ENCODE measurements at places on chromosomes 12 and 14.

DNA sequence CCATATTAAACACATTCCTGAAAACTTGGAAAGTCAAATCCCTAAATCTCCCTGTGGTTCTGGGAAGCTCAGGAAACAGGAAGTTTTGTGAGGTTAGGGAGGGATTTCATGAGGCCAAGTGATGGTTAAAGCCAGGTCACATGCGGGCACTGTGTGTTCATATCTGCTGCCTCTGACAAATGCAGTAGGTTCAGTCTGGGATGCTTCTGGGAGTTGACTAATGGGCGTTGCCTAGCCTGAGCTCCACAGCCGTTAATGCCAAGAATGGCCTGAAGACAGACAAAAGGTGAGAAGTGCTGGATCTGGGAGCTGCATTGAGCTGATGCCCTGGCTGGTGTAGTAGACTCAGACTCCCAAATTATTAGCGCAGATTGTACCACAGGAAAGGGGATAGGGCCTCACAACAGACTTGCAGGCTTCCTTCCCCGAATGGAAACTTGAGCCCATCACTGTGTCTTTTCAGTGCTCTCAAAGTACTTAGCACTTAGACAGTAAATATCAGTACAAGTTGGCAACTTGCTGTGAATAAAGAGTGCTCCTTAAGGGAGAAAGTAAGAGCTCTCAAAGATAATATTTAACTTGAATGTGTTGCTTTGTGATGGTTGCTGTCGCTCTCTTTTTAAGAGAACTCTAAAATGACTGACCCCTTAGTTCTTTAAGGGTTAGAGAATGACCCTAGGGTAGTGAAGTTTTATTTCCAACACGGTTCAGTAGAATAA, 17.3 kb downstream of the GSG1 start:
- DNase-seq: no peak

GRCh38 chr14:48748151-48748675, 838.0 kb downstream of the RPS29 start:
- DNase-seq: no peak

GRCh38 chr12:65958456-65958855, 134.2 kb downstream of the HMGA2 start:
- DNase-seq: no peak

DNA sequence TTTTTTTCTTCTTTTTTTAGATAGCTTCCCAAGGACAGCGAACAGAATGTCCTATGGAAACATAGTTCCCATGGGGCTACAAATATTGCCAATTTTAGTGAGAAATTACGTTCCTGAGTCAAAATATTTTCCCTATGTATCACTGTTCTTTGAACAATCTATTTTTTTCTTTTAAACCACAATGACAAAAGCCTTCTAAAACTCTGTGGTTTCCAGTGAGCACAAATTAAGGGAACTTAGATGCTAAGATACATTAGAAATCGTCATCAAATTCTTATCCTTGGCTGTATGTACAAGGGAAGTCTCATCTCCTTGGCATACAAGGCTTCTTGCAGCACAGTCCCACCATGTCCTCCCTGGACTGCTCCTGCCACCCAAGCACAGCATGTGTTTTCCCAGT, 17.9 kb downstream of the CPM start:
- no peak for DNase-seq

DNA sequence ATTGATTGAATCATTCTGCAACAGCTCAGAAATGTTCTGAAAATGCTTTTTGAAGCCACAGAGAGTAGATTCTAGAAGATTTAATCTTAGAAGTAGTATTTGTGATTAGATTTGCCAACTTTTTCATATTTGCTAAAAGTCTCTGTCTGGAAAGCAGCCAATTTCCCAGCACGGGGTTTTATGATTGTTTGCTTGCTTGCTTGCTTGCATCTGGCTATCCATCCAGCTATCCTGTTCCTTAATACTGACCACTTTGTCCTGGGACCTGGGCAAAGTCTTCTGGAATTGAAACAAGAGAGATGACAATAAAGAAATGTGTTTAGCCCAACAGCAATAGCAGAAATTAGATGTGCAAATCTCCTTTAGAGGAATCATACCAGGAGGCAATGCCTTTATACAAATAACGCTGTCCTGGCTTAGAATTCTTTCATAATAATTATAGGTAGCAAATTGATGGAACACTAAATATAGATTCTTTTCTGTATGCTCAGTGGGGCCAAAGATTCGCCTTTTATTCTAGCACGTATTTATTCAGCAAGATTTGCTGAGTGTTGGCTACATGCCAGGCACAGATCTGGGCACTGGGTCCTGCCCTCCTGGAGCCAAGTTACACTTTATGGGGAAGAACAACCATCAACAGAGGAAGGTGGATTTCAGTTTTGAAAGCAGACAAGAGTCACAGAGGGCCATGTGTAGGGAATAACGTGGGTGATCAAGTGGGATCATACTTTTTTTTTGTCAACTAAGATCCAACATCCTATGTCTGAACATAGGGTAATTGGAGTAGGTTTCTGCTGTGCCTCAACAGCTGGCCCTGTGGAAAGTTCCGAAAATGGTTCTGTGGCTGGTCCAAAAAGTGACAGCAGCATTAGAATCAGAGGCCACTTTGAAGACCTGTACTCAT, 25.3 kb downstream of the MYBPC1 start:
- no peak for DNase-seq

- DNase-seq: no peak
Measured at GRCh38 chr12:121927813-121928212, 9.4 kb downstream of the CFAP251 start.

DNA sequence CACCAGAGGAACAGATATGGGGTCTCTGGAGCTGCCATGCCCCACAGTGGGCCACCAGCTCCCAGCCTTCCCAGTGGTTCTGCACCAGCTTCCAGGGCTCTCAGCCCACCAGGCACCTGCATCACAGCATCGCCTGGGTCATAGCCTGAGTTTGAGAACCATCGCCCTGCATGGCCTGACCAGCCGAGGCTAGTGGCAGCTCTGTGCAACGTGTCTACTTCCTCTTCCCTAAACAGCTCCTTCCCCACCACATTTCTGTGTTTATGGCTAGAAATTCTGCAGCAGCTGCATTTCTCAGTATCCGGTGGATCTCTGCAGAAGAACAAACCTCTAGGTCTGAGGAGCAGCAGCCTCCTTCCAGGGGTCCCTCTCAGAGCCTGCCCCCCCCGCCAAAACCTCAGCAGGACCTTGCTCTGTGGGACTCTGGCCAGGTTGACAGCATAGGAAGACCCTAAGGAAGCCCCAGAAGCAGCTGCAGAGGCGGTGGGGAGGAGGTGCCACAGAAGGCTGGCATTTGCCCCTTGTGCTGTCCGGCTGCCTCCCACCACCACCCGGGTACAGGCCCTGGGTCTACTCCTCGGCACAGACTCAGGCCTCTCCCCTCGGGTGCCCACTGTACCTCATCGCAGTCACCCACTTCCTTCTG, 47.7 kb downstream of the PSMA6 start:
- no peak for DNase-seq

DNA sequence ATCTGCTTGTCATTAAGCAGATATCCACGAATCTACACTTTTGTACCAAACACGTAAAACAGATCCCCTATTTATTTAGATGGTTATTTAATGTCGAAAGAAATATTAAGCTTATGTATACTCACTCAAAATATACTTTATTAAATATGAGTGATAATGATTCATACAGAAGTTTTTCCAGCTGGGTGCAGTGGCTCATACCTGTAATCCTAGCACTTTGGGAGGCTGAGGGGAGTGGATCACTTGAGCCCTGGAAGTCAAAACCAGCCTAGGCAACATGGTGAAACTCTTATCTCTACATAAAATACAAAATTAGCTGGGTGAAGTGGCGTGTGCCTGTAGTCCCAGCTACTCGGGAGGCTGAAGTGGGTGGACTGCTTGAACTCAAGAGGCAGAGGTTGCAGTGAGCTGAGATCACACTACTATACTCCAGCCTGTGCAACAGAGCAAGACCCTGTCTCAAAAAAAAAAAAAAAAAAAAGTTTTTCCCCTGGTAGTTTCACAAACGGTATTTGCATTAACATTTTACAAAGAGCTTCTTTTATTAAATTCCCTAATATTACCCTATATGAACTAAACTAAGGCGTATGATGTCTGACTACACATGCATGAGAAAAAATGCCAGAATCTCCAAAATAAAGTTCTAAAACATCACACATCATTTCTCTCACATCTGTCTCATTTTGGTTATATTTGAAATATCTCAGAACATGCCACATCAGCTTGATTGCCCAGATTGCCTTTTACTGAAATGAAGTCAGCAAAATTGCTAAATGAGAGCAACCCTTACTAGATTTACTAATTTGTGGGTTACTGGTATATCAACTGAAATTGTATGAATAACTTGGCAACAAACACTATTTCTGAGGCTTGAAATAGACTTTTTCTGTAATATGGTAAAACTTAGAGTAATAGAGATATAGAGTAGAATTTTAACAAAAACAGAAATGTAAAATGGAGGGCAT, 74.9 kb downstream of the PAWR start:
- DNase-seq: no peak

- no peak for DNase-seq
Measured at GRCh38 chr12:6758506-6759095, 5.7 kb upstream of the MLF2 start.

DNA sequence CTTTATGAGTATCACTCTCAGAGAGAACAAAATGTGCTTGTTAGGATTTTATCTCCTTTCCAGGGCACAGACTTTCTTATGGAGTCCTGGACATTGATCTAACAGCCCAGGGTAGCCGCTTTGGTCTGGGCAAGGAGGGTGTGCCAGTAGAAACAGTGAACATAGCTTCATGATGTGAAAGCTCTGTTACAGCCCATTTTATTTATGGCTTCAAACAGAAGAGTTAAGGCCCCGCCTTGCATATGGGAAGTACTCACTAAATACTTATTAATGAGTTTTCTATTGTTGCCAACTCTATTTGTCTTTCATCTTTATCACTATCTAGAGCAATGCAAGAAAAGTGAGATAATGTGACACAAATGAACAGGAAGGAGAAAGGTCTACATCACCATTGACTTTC, 200.5 kb downstream of the NTF3 start:
- no peak for DNase-seq

DNA sequence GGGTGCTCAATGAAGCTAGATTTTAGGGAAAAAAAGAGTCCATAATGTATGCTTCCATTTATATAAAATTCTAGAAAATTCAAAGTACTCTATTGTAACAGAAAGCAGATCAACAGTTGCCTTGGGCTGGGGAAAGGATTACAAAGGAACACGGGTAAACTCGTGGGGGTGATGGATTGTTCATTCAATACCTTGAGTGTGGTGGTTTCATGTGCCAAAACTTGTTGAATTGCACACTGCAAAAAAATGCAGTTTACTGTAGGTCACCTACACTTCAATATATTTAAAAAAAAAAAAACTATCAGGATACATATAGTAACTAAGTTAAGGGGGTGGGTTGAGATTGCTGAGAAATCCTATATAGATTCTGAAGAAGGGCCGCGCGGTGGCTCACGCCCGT, 33.6 kb downstream of the PAWR start:
- no peak for DNase-seq

- DNase-seq: no peak
Measured at GRCh38 chr12:105888696-105889095, 250.1 kb downstream of the NUAK1 start.

GRCh38 chr12:130677957-130678558, 38.0 kb downstream of the RIMBP2 start:
- DNase-seq: no peak

GRCh38 chr14:74425525-74426201, 347 bp downstream of the SYNDIG1L start:
- no peak for DNase-seq

DNA sequence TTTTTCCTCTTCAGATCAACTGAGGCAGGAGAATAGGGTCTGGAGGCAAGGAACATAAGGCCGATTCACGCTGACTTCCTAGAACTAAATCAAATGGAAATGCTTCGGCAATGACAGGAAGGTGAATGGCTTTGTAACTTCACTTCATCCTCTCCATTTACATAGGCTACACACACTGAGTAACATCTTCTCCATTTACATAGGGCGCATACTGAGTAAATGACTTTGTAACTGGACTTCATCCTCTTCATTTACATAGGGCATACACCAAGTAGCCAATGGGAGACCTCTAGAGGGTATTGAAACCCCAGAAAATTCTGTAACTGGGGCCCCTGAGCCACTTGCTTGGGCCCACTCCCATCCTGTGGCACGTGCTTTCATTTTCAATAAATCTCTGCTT, 71.0 kb upstream of the CPSF6 start:
- DNase-seq: no peak

GRCh38 chr12:31260840-31261239, 65.1 kb downstream of the SINHCAF start:
- DNase-seq: no peak

DNA sequence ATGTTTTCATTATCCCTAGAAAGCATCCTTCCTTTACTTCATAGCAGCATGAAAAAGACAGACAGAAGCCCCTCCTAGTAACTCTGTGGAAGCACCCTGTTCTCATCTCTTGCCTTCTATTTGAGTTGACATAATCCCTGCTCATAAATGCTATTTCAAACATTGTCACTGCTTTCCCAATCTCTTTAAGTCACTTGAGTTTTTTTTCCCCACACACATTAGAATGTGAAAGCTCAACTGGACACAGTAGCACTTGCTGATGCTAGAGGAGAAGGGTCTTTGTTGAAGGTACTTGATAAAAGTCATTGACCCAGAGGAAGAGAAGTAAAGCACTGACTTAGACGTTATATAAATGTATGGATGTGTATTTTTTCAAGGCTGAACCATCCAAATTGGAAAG, 3.0 kb downstream of the E2F7 start:
- no peak for DNase-seq

DNA sequence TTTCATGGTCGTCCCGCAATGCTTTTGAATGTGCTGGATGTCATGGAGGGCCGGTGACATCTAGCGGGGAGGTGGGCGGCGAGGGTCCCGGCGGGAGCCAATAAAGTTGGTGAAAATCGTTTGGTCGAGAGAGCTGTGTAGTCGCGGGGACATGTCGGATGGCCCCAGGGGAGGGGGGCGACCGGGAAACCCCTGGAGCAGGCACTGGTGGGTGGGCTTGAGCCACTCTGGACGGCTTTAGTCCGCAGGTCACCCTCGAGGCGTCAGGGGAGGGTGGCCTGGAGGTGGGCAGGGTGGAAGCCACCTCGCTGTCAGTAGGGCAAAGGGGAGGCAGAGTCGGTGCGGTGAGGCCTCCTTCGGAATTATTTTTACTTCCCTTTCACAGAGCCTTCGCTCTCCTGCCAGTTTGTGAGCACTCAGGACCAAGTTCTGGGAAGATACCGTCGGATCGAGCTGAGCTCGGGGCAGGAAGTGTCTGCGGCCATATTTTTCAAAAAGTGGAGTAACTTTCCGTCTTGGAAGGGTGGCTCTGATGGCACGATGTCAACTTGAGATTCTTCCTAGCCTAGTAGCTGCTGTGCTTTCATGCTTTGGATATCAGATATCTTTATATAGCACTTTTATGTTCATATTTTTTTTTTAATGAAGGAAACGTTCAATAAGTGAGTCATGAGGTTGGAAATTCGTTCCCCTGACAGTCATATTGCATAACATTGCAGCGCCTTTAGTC, 28.2 kb downstream of the WBP11 start:
- DNase-seq: peak; percentile 60
